NT2/D1 (cell line): ENCODE measurements at places on chromosomes 4 and X.

GRCh38 chr4:189974056-189974455 lies 33.4 kb downstream of the FRG1 start:
- DNase-seq = no peak

GRCh38 chr4:100738196-100739165 lies 220.7 kb upstream of the EMCN start:
- DNase-seq = no peak

DNA sequence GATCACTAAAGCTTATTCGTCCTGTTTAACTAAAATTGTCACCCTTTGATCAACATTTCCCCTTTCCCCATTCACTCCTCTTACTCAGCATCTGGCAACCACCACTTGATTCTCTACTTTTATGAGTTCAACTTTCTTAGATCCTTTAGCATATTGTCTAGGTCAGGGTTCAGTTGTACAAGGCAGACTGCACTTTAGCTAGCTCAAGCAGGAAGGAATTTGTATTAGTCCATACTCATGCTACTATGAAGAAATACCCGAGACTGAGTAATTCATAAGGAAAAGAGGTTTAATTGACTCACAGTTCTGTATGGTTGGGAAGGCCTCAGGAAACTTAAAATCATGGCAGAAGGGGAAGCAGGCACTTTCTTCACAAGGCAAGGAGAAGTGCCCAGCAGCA lies 44.3 kb downstream of the TASL start:
- no peak for DNase-seq

- DNase-seq = no peak
These were observed 38.9 kb downstream of the ANXA10 start for GRCh38 chr4:168131196-168131595.

DNA sequence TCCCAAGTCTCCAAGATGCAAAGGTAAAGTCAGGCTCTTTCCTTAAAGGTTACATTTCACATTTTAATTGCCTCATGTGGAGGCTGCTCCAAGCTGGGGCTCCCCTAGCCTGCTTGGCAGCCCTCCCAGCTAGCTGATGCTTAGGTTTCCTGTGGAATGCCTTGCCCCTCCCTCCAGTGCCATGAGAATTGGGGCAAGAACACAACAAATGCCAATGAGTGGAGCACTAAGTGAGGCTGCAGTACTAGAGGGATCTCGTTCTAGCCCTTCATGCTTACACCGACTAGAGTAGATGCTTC lies 597.7 kb downstream of the MID1IP1 start:
- no peak for DNase-seq

- DNase-seq = no peak
These were observed 1.4 kb downstream of the MAEA start for GRCh38 chr4:1291091-1291490.

DNA sequence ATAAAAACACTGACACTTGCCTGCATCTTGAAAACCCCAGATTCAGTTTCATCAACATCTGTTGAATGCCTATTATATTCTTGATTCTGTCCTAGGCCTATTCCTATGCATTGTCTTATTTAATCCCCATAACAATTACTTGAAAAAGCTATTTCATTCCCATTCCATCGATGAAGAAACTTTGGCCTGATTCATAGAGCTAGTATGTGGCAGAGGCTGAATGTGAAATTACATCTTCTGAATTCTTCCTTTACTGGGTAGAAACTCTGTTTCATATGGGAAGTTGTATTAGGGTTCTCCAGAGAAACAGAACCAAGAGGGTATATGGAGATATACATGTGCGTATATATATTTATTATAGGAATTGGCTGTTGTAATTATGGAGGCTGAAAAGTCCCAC lies 35.0 kb upstream of the SLC4A4 start:
- DNase-seq = no peak

DNA sequence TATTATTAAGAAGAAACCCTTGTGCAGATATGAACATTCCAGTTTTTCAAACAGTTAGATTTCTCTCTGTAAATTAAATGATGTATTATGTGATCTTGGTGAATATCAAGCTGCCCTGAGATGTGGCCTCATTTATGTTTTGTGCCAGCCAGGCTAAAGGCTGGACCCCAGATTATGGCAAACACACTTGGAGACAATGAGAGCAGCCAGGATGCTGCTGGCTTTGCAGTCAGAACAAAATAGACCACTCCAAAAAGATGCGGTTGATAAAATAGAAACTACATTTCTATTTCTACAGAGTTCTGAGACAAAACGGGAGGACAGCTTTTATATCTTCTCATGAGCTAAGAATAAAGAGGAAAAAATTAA lies 296.5 kb downstream of the PPP3CA start:
- DNase-seq = no peak

GRCh38 chr4:128454281-128454871 lies 166.8 kb upstream of the PGRMC2 start:
- peak; percentile 67 for DNase-seq

DNA sequence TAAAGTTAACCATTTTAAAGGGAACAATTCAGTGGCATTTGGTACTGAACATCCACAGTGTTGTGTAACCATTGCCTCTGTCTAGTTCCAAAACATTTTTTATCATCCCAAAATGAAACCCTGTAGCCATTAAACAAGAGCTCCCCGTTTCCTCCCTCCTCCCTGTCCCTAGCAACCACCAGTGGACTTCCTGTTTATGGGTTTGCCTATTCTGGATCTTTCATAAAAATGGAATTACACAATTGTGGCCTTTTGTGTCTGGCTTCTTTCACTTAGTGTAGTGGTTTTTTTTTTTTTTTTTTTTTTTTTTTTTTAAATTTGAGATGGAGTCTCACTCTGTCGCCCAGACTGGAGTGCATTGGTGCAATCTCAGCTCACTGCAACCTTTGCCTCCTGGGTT lies 11.6 kb downstream of the RBMX2 start:
- DNase-seq = no peak

DNA sequence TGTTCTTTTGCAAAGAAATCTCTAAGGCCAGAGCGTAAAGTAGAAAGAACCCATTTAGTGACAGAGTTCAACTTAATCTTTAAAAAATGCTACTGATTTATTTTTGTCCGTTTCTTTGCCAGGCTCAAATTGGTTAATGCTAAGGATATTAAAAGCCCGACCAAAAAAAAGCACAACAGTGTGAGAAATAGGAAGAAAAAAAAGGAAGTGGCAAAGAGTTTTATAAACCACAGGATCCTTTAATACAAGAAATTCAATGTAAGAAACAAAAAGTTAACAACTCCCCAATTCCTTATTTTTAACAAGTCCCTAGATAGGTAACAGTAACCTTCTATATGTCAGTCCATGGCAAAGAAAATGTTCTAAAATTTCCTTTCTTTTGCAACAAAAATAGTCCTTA lies 480.4 kb downstream of the ACTRT1 start:
- DNase-seq = no peak

- peak; percentile 54 for DNase-seq
These were observed at the start of gene UBE2K for GRCh38 chr4:39697740-39698423. Gene UBE2K (plus strand): TSS chr4:39698136. CDS start chr4:39698328, 192 bp downstream.

DNA sequence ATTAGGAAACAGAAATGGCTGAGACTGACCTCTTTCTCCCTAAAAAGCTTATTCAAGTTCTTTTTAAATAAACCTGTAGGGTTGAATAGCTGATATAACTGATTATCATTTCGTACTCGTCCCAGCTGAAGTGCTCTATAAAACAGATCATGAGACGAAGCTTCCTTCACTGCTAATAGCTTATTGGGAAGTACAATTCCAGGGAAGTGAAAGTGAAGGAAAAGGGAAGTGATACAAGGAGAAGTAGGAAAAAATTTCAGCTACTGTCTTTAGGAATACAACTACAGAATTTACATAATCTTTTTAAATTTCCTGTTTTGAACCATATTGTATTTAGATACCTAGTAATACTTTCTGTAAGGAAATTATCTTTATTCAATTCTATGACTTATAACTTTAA lies 103.0 kb downstream of the SNCA start:
- no peak for DNase-seq

DNA sequence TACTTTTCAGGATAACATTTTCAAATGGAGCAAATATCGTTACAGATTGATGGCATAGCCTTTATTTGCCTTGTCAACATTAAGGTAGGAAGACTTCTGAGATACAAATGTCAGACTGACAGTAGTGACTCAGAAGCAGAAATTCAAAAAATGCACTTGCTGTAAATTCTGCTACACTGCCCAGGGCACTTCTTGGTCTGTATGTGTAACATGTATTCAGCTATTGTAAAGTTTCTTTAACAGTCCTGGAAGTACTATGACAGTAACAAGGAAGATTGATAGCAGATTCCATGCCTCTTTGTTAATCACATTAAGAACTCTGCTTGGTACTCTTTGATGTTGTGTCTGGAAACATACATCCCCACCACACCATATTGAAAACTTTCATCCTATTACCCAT lies 69.6 kb upstream of the PCDH18 start:
- no peak for DNase-seq

- no peak for DNase-seq
These were observed 20.5 kb upstream of the STS start for GRCh38 chrX:7127056-7127455.

DNA sequence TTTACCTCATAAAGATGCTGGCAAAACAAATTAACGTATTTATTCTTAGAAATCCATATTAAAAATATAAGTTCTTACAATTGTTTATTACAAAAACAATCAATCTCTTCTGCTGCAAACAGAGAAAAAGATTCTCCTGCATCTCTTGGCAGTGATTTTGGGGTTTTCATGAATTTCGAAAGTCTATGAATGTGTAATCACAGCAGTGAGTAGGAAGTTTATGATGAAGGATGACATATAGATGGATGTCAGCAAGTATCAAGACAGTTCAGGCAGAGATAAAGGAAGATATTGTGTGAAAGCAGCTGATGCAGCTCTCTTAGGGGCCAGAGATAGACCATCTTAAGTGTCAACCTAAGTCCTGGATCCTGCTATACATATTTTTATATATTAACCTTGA lies 196.9 kb upstream of the BANK1 start:
- DNase-seq = no peak

DNA sequence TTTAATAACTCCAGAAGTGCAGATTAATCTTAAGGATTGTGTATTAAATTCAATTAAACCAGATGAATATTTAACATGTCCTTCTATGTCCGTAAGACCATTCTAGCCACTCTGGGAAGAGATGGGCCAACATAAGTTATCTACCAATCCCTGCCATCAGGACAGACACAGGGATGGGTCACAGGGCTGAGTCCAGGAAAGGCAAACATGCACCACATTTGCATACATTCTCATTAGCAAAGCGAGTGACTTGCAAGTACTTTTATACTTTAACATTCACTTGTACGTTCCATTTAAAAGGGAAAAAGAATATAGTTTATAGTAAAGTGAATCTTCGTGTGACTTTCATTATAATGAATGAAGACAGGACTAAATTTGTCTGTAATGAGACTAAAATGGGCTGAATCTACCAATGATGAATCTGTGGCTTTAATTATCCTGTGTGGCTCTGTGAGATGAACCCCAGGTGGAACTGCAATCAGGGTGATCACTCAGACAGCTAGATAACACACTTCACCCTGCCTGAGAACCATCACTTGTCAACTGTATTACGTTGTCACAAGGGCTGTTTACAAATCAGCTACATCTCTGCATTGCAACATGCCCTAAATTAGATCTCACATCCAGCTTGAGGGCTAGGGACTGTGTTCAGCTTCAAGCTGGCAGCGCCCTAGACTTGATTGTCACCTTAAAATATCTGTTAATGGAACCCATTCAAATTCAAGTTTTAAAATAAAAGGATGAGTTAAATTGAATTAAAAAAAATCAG lies 77.2 kb downstream of the SH3KBP1 start:
- DNase-seq = no peak

GRCh38 chr4:26459054-26459755 lies 31.1 kb downstream of the CCKAR start:
- DNase-seq = peak; percentile 15

GRCh38 chr4:25155947-25156346 lies 4.3 kb downstream of the SEPSECS start:
- no peak for DNase-seq

DNA sequence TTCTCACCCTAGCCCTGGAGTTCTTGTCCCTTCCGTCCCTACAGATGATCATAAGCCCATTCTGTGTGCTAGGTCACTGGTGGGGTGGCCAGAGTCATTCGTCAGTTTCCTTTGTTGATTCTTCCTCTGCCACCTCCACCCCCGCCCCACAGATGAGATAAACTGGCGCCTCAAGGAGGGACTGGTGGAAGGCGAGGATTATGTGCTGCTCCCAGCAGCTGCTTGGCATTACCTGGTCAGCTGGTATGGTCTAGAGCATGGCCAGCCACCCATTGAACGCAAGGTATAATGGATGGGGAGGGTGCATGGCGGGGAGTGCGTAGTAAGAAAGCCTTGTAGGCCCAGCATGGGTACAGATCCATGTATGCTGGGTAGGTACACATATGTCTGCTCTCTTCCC lies 6.4 kb downstream of the USP11 start:
- no peak for DNase-seq

- no peak for DNase-seq
These were observed 179.7 kb upstream of the TET2 start for GRCh38 chr4:104967034-104967401.

DNA sequence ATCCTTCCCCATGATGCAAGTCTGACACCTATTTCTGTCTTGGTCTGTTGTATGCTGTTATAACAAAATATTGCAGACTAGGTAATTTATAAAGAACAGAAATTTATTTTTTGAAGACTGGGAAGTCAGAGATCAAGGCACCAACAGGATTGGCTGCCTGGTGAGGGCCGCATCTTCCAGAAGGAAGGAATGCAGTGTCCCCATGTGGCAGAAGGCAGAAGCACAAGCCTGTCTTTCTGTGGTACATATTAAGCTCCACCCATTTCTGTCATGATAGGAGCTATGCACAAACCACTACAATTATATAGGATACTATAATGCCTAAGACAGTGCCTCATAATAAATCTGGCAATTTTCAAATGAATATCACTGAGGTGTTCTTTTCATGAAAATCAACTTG lies 502.3 kb upstream of the DIAPH2 start:
- peak; percentile 13 for DNase-seq

- peak; percentile 48 for DNase-seq
These were observed 50.1 kb downstream of the RASGEF1B start for GRCh38 chr4:81421346-81422218.

DNA sequence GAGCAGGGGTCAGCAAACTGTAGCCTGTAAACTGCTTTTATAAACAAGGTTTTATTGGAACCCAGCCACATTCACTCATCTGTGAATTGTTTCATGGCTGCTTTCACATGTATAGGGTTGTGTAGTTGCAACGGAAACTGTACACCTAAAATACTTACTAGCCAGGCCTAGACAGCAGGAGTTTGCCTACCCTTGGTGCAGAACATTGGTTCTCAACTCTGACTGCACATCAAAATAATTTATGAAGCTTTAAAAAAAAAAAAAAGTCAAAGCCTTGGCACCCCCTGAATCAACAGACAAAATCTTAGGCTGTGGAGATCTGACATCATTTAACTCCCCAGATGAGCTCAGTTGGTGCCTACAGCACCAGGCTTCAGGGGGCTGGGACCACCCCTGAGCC lies 27.8 kb downstream of the ADGRA3 start:
- no peak for DNase-seq

GRCh38 chr4:124306352-124306751 lies 406.2 kb downstream of the ANKRD50 start:
- DNase-seq = no peak

GRCh38 chrX:141989815-141990214 lies 86.1 kb downstream of the MAGEC1 start:
- DNase-seq = no peak
